Left kidney (tissue), 8 donors: ENCODE measurements at places on chromosomes 1 and 21.
A peak's percentile ranks its signal among the peaks of the same experiment; 100 is the strongest.

DNA sequence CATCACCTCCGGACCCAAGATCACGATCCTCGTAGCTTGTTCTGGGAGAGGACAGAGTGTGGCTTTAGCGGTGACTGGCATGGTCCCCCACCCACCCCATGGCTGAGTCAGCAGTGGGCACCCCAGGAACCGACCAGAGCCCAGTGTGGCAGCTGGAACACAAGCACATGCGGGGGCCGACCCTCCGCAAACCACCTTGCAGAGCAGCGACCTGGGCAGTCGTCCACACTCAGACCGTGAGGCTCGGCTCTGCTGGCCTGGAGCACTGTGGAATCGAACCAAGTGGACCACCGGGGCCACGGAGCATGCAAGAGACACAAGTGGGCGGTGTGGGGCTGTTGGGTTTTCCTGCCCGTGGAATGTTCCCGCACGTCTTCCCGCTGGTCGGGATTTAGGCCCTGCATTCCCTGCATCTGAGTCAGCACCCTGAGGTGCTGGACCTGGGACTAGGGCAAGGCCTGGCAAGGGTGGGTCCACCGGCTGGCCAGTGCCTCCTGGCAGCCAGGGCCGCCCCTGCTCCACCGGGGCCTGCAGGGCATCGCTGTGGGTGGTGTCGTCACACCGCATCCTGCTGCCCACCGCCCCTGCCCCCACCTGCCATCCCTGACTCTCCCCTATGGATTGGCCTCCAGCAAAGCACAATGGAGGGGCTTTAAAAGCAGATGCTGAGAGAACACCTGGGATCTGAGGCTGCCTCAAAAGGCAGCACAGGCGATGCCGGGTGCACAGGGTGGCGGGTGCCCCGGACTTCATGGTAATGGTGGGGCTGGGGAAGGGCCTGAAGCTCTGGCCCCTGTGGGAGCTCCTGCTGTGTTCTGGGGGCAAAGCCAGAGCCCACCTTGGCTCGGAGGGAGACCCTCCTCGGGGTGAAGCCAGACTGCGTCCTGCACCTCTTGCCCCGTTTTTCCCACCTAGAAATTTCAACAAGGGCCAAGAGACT is 18.5 kb downstream of the MORN1 start:
- no peak for DNase-seq

DNA sequence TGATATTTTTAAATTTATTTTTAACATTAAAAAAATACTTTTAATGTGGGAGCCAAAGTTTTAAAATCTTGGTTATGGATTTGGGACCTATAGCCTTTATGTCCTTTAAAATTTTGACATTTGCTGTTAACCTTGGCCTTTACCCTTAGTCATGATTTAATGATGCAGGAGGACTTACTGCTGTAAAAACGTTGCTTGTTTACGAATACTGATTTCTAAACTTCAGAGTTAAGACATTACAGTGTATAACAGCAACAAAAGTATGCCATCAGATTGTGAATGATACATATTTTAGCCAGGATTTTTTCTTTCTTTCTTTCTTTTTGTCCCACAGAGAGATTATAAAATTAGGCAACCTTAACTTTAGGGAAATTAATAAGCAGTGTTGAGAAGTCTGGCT is 8.9 kb downstream of the RBM15 start:
- no peak for DNase-seq

- DNase-seq = no peak
Observed at GRCh38 chr1:214548988-214549387, 2.4 kb downstream of the PTPN14 start.

- no peak for DNase-seq
Observed at GRCh38 chr1:92749024-92749634, 35.8 kb downstream of the EVI5 start.

DNA sequence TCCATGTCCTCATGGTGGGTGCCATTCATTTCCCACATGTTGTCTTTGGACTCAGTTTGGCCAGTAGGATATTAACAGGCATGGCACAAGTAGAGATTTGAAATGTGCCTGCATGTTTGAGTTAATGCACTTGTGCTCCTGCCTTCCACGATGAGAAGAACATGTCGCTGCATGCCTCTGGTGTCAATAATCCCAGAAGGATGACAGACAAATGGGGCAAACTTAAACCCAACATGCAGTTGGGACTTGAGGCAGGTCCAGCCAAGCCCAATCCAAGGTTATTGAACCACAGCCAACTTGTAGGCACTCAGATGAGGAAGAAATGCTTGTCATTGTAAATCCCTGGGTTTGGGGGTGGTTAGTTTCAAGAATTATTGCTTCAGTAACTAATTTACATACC is 174.6 kb downstream of the TRIM33 start:
- no peak for DNase-seq

DNA sequence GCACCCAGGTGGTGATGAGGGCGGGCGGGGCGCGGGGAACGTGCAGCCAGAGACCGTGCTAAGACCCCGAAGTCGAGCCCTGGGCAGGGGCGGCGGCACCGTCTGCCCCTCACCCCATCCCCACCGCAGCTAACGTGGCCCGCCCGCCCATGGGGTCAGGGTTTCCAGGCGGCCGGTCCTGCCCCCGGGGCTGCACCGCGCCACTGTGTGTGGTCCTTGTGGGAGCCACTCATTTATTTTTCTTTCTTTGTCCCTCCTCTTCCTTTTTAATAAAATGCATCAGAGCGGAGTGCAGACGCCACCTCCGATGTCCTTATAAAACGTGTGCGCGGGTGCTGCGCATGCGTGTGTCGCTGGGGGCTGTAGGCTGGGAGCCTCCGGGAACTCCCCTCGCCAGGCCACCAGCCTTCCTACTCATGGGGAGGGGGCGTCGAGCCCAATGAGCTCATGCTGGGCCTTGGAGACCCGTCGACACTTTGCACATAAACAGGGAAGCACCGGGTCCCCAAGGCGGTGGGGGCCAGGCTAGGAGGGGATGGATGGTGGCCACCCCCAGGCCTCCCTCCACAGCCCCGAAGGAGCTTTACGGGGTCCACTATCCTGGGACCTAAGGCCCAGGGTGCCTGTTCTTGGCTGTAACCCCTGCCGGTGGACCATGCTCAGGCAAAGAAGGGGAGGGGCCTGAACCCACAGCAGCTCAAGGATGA is 59.9 kb downstream of the WNT9A start:
- DNase-seq = peak; percentile 70

GRCh38 chr1:166471359-166471758 is 304.6 kb upstream of the FAM78B start:
- DNase-seq = no peak

DNA sequence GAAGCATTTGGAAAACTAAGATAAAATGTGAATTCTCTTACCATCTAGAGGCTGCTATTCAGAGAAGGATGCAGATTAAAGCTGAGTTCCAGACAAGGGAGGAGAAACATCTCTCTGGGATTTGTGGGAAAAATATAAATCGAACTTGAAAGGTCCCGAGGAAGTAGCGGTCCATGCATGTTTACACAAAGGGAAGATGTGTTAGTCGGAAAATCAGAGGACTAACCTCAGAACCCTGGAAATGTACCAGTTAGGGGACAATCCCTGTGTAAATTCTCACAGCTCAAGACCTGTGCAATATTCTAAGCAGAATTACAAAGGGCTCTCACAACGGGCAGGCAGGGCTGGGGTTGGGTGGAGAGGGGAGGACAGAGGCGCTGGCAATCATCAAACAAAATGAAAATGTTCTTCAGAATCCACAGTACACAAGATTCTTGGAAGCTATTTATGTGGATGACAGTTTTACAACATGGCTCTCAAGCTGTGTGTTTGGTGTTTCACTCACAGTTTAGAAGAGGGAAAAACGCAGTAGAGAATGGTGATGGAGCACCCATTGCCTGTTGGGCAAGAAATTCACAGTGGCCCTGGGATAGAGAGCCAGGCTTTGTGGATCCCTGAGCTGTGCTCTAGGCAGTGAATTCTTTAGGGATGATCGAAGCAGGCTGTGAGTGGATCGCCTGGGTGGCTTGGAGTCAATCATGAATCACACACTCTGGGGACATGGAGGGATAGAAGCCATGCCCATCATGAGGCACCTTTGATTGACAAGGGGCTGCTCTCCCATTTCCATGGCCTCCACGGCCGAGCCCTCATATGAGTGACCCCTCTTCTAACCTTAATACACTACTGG is 47.6 kb downstream of the KCNJ6 start:
- DNase-seq = no peak

GRCh38 chr1:169576241-169576934 is 9.9 kb downstream of the F5 start:
- DNase-seq = no peak

DNA sequence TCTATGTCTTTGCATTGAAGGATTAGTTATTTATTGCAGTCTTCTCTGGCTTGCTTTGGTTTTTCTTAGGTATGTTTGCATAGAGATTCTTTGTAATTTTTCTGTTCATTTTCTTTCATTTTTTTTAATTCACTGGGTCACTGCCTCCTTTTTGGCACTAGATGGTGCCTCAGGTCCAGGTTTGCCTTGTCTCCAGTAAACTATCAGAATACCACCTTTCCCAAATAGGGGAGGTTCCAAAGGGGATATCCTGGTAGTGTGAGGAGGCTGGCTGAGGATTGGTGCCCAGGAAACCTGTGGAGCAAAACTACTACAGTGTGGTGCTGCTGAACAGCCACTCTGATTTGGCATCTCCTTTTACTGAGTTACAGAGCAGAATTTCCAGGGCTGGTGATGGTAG is 257.1 kb downstream of the KCTD3 start:
- no peak for DNase-seq

DNA sequence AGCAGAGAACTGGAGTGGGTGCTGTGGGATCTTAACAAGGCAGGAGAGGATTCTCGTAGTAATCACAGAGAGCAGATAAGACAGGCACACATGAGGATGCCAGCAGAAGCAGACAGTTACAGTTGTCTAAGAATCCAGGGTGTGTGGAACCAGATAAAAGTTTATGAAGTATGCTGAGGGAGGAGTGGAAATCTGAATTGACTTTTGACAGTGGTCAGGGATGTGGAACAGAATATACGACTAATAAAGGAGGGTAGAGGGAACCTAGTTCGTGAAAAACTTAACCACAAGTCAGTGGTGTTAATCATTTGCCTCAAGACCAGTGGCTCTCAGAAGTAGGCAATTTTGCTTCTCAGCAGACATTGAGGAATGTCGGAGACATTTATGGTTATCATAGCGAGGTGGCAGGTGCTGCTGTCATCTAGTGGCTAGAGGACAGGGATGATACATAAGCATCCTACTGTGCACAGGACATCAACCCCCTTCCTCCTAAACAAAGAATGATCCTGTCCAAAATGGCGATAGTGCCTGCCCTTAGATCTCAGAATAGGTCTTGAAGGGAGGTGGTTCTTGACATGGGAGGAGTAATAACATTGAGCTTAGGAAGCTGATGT is 3.0 kb downstream of the LRRC8D start:
- DNase-seq = no peak

- no peak for DNase-seq
Observed at GRCh38 chr1:228085287-228085951, 2.9 kb downstream of the ARF1 start.

DNA sequence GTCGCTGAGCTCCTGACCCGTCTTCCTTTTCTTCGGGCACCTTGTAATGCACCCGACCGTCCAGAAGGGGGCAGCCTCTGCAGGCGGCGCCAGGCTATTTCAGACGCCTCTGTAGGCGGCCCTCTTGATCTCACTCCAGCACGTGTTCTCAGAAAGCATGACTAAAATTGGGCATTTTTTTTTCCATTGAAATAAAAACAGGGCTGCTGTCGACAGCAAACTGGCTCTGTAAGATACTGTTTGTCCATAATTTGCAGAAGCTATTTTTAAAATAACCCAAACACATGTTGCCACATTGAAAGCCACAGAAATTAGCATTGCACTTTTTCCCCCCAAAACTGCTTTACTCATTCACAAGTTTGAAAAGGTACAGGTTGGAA is 78.0 kb downstream of the STUM start:
- no peak for DNase-seq

GRCh38 chr1:114081437-114082303 is 72.0 kb downstream of the SYT6 start:
- no peak for DNase-seq

DNA sequence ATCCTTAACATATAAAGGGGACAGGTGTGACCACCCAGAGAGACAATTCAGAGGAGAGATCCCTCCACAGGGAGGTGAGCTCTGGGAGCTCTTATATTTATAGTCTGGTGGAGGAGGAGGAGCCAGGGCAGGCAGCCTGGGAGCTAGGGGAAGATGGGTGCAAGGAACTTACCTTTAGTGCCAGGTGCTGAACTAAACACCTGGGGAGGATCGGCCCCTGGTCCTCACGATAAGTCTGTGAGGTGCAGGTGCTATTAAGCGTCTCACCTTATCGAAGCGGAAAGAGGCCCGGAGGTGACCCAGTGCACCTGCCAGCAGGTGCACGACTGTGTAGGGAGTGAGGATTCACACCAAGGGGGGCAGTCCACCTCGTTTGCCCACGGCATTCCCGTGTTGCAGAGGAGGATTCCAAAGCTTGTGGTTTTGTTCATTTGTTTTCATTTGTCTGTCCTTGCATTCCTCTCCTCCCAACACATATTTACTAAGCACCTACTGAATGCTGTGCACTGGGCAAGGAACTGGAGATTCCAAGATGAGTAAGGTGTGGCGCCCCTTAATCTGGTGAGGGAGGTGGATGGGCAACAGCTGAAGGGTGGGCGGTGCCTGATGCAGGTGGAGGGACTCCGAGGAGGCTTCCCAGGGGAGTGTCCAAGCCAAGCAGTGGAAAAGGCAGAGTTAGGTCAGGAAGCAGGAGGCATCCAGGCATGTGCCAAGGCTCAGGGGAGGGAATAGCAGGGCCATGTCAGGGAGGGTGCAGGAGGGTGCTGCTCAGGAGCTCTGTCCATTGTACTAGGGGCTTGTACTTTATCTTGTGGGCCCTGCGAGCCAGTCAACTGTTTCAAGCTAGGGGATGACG is 11.5 kb downstream of the ARHGEF10L start:
- DNase-seq = no peak

- no peak for DNase-seq
Observed at GRCh38 chr1:184940226-184940625, 34.1 kb downstream of the NIBAN1 start.

- DNase-seq = no peak
Observed at GRCh38 chr1:150995896-150996295, 10.8 kb downstream of the MINDY1 start.

DNA sequence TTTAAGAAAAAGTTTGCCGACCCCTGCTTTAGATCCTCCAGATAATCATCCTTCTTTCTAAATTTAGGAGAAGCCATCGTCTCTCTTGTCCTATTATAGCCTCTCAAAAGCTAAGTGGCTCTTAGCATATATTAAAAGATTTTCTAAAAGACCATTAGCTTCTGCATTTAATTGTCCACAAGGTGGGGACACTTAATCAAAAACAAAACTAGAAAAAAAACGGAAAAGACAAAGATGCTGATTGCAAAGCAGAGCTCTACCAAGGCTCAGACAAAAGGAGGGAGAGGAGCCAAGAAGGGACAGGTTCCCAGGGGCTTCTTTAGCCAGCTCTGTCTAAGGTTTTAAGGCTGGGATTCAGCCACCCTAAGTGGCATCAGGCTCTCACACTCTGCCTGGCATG is 128.3 kb upstream of the HMGB4 start:
- no peak for DNase-seq

GRCh38 chr21:33774551-33774950 is 132.2 kb downstream of the ITSN1 start:
- DNase-seq = no peak

GRCh38 chr1:99818063-99818699 is 32.0 kb upstream of the AGL start:
- DNase-seq = no peak
